ENCODE measurements at places on chromosomes 12 and 14.

DNA sequence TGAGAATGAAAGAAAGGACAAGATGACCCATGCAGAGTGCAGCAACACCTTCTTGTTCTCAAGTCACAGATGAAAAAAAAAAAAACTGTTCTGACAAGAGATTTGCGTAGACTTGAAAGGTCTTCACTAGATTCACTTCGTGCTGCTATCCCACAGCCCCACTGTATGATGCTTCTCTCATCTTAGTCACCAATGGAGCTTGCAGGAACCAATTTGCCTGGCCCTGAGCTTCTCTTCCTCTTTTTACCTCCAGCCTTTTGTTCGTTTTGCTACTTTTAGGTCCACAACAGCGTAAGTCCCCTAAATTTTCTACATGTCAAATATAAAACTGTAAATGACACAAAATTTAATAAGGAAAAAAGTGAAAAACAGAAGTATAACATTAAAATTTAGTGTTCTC, 107.9 kb upstream of the NAP1L1 start:
- DNase-seq, result no peak

DNA sequence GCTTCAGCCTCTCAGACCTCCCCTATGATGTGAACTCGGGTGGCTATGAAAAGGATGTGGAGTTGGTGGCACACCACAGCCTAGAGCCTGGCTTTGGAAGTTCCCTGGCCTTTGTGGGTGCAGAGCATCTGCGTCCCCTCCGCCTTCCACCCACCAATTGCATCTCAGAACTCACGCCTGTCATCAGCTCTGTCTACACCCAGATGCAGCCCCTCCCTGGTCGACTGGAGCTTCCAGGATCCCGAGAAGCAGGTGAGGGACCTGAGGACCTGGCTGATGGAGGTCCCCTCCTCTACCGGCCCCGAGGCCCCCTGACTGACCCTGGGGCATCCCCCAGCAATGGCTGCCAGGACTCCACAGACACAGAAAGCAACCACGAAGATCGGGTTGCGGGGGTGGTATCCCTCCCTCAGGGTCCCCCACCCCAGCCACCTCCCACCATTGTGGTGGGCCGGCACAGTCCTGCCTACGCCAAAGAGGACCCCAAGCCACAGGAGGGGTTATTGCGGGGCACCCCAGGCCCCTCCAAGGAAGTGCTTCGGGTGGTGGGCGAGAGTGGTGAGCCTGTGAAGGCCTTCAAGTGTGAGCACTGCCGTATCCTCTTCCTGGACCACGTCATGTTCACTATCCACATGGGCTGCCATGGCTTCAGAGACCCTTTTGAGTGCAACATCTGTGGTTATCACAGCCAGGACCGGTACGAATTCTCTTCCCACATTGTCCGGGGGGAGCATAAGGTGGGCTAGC, 7.0 kb upstream of the RPS26 start:
- no peak for DNase-seq

GRCh38 chr12:60805364-60805763, 1209.5 kb downstream of the SLC16A7 start:
- DNase-seq, result no peak

DNA sequence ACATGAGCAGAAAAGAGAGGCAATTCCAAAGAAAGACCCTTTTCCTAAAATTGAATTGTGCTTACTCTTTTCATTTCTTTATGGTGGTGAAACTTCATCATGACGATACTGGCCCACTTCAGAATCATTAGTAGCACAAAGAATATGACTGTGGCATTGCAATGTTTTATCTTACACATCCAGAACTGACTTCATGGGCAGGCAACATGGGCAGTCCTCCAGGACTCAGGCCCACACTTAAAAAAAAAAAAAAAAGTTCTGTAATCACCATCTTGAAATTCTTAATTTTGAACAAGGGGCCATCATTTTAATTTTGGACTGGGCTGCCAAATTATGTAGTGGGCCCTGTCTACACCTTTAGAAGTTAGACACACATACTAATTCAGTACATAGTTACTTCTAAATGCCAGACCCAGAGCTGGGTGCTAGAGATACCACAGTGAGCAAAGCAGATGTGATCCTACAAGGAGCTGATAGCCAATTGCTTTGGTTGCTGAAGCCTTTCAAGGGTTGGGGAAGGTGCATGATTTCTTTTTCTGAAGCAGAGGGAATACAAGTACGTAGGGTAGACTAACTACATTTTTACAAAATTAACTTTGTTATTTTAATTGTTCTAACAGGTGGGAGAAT, 35.2 kb downstream of the HELB start:
- no peak for DNase-seq

- no peak for DNase-seq
These were observed 38.3 kb downstream of the SSPN start for GRCh38 chr12:26233631-26234030.

DNA sequence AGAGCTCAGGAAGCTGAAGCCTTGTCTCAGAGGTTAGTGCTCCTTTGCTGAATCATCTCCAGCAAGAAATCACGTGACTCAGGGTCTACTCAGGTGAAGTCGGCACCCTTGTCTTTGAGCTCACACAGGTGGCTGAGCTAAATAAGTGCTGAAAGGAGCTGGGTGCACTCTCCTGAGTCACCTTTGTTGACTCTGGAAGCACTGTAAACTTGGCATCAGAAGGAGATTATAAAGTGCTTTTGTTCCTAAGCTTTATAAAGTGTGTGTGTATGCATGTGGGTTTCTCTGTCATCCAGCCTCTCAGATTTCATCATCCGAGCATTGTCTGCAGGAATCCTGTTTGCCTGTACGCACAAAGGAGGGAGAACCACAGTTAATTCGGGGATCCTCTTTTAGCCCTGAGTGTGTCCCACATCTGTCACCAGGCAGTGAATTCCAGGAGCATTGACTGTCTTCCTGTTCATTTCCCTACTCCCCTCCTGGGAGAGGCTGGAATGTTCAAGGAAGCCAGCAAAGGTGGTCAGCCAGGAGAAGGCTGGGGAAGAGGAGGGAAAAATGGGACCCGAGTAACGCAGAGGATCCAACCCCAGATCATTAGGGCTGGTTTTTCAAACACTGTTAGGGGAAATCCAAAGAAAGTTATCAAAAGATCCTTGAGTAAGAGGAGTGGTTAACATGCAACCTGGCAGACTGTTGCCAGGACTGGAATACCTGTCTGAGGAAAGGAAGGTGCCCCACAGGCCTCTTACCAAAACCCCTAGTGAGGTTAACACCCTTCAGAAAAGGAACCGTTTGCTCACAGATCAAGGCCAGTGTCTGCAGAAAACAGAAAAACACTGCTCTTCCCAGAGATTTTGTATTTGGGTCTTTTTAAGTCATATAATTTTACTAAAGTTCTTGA, 157.5 kb upstream of the HIF1A start:
- no peak for DNase-seq

GRCh38 chr12:109738878-109739665, 25.4 kb downstream of the FAM222A start:
- DNase-seq, result no peak

DNA sequence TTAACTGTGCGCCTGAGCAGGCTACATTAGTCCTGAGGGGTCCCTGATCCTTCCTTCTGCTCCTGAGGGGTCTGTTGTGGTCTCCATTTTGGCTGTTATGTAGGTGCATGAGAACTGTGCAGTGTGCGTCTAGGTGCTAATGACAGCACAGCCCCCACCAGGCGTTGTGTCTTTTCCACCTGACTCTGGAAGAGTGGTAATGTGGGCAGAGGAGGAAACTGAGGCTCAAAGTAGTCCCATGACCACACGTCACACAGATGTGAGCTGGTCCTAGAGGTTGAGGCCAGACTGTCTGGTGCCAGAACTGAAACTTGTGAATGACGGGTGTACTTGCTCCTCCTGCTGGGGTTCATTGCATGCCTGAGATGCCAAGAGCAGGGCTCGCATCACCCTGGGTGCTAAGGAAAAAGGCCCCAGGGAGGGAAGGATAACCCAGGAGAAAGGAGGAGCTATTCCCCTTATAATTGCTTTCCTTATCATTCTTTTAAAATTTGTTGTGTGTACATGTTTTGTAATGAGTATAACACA, 111.8 kb downstream of the SLC25A47 start:
- no peak for DNase-seq
